Activated T-cell treated with anti-CD3 and anti-CD28 coated beads for 48 hours (primary cell): ENCODE measurements at places on chromosomes 6 and 20.

GRCh38 chr20:2564406-2564805 lies 28.0 kb downstream of the TMC2 start:
- no peak for DNase-seq

DNA sequence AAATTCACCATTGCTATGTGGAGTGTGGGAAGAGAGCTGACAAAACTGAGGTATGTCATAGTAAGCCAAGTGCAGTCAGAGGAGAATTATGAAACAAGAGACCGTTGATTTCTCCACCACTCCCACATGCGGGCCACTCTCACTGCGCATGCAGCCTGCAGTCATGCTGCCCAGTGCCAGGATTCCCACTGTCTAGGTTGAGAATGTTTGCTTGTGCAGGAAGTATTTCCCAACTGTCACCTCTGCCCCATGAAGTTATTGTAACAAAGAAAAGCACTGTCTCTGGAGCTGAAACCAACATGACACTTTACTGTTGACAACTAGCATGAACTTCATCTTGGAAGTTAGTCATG lies 18.7 kb upstream of the SFT2D1 start:
- no peak for DNase-seq

DNA sequence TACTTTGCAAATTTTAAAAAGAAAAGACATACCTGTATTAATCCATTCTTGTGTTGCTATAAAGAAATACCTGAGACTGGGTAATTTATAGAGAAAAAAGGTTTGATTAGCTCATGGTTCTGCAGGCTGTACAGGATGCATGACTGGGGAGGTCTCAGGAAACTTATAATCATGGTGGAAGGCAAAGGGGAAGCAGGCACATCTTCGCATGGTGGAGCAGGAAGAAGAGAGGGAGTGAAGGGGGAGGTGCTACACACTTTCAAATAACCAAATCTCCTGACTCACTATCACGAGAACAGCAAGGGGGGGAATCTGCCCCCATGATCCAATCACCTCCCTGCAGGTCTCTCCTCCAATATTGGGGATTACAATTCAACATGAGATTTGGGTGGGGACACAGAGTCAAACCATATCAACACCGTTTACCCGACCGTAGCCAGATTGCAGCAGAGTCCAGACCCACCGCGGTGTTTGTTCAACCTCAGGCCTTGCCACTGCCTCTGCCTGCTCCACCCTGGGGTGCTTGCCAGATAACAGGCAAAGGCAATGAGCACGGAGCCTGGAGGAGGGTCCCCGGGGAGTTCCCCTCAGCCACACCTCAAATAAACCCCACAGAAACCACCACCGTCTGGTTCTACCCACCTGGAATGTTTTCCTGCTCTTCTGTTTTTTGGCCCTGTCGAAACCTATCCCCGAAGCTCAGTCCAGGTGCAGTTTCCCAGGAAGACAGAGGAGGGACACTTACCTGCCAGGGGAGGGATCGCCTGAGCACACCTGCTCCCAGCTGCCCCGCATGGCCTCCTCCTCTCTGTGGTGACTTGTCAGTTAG lies 142.2 kb upstream of the AFDN start:
- no peak for DNase-seq

DNA sequence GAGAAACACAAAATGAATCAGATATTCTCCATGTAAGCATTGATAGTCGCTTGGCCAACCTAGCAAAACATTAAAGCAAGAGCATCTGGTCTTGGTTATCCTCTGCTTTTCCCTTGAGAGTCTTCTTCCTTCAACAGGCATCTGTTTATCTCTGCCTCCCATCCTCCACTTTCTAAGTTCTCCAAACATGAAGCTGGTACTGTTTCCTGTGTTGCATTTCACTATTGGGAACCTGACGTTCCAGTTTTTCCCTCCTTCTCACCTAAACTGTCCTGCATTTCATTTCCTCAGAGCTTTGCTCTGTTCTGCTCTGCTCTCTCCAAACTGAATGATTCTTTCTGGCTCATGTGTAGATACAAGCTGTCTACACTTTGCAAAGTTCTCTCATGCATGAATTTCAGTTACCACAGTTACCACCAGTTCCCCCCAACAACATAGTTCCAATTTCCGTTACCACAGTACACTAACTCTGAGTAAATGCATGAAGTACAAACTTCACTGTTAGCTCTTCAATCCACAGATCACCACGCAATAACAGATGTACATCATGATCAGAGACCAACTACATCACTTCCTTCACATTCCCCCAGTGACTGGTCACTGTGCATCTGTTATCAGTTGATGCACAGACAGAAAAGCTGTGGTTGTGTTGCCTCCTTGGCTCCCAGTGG lies 86.7 kb upstream of the F13A1 start:
- DNase-seq = no peak

DNA sequence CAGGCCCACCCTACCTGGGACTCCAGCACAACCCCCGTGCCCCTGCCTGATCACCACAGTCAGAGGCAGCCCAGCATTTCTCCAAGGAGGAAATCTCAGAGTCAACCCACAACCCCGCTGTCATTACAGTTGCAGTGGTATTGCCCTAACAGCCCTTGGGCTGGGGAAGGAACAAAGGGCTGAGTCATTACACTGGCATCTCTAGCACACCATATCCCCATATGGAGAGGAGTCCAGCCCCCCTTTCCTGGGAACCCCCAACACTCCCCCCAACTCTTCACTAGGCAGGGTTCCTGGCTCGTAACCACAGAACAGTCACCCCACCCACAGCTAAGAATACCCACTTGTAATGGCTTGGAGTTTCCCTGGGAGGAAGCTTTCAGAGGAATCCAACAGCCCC lies 149.4 kb upstream of the OGFRL1 start:
- no peak for DNase-seq

DNA sequence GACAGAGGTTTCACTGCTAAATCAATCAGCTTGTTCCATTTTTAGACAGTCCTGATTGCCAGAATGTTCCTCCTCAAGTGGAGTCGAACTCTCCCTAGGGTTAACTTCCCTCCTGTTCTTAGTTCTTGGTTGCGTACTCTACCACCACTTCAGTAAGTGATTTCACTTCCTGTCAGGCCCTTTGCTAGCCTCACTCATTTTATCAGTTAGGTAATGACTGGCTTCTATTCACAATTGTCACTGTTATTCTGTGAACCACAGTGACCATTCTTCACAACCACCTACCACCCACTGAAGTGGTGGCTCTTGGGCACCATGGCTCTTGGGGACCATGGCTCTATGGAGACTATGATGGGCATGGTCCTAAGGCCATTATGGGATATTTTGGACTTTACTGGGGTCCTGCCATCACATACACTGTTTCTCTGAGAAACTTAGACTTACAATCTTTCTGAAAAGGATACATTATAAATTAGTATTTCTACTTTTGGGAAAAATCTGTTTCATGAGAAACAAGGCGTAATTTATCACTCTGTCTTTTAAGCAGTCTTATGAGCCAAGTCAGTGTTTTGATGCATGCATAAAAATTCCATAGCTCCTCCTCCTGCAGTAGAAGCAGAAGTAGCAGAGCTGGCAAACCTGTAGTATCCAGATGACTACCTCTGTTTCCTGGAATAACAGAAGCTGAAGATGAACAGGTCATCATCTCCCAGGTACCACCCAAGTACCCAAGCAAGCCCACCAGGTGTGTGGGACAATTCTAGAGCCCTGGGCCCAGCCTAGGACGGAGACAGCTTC lies 66.3 kb downstream of the ATXN1 start:
- DNase-seq = no peak

GRCh38 chr20:4950841-4951240 lies 50.5 kb downstream of the SLC23A2 start:
- no peak for DNase-seq

- DNase-seq = no peak
Observed at GRCh38 chr6:28634761-28635546, 109.3 kb downstream of the GPX5 start.

DNA sequence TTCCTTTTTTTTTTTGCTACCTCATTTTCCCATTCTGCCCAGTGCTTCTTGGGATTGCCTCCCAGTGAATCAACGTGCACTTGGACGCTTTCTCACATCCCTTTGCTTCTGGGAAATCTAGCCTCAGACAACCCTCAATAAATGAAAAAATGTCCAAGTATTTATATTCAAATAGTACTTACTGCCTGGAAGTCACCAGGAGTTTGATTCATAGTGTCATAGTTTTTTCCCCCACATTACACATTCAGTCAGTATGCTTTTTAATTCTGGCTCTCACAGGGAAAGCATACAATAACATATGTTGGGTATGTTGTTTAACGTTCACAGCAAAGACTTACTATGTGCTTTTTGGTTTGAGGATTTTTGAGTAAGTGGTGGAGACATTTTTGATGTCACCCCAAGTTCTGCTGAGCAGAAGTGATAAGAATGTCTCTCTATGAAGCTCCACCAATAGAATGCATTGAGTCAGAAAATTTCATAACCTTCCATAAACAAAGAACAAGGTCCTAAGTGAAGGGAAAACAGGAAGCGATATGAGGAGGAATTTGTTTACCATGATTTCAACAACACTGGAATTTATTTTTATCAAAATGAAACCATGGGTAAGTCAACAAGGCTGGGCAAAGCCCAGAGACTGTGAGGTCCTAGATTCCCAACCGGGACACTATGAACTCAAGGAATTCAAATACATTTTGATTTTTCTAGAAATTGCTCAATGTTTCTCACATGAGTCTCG lies 301.2 kb upstream of the BMP2 start:
- no peak for DNase-seq

DNA sequence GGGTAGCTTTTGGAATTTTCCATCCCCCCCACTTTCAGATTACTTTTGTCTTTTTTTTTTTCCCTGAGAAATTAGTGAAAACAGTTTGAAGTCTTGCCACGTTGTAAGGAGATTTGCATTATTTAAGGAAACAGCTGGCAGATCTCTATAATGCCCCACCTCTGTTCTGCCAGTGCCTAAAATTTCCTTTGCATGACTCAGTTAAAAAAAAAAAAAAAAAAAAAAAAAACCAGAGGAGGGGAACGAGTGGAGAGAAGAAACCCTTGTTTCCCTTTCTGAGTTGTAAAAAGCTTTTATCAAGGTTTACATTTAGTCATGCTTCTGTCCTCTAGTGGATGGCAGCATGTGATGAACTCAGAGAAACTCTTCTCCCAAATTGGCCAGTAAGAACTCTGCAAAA lies 33.5 kb downstream of the CARMIL1 start:
- no peak for DNase-seq

GRCh38 chr6:2021713-2022125 lies 223.7 kb downstream of the GMDS start:
- DNase-seq = no peak

GRCh38 chr6:168095716-168096250 lies 16.8 kb upstream of the FRMD1 start:
- no peak for DNase-seq

DNA sequence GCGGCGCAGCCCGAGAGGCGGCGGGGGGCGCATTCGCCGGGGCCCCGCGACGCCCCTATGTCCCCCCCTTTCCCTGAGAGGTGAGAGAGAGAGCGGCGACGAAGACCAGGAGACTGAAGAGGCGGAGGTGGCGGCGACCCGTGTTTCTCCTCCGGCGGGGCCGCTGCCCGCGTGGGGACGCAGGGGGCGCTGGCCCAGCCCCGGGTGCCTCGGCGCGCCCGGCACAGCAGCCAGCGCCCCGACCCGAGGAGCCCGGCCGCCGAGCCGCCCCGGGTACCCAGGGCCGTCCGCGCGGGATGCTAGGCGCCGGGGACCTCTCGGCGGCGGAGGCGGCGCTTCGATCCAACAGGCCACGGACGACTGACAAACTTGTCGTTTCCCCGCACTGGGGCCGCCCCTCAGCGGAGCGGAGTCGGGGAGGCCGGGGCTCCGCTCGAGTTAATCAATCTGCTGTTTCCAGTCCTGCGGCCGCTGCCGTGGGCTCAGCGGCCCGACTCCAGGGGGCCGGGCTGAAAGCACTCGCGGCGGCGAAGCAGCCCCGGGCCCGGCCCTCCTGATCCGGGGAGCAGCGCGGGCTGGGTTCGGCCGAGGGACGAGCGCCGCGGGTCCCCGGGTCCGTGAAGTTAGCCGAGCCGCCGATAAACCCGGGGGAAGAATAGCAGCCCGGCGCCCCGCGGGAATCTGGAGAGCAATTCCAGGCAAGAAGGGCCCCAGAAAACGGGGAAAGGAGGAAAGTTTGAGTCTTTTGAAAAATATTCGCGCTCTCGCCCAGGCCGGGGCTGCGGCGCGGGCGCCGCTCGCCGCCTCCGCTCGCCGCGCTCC lies 631 bp downstream of the MDGA1 start:
- DNase-seq = peak; percentile 34

GRCh38 chr6:131317516-131317915 lies 182.2 kb downstream of the AKAP7 start:
- no peak for DNase-seq

GRCh38 chr6:157521362-157522335 lies 140.7 kb downstream of the ZDHHC14 start:
- DNase-seq = no peak

- no peak for DNase-seq
Observed at GRCh38 chr20:10447028-10447427, 11.9 kb downstream of the SLX4IP start.

- DNase-seq = no peak
Observed at GRCh38 chr6:137434640-137435039, 59.6 kb downstream of the OLIG3 start.

DNA sequence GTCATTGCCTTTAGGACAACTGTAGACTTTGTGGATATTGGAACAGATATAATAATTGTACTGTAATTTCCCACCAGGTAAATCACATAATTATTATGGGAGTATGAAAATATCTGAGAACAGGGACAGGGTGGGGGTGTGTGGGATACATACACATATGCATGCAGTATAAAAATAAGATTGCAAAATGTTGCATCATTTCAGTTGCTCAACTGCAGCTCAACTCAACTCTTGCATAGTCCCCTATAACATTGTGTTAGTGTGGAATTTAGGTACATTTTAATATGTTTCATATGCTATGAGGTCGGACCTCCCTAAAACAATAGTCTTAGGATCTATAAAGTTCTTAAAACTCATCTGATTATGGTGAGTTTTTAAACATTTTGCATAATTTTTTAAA lies 275.0 kb upstream of the FLRT3 start:
- no peak for DNase-seq

DNA sequence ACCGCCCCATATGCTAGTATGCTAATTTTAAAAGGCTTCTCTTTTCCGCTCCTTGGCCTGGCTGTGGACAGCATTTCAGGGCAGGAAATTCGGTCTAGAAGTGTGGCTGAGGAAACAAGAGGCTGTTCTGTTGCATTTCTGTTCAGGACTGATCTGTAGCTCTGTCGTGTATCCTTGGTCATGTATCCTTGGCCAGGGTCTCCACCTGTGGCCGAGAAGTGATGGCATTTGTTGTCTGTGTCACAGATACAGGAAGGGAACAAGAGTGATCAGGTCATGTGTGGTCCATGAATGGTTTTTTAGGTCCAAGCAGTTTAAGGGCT lies 300.5 kb upstream of the SUPT3H start:
- no peak for DNase-seq

GRCh38 chr20:1440024-1440423 lies 26.6 kb downstream of the NSFL1C start:
- DNase-seq = no peak

- DNase-seq = no peak
Observed at GRCh38 chr20:22352019-22352418, 232.4 kb downstream of the FOXA2 start.

DNA sequence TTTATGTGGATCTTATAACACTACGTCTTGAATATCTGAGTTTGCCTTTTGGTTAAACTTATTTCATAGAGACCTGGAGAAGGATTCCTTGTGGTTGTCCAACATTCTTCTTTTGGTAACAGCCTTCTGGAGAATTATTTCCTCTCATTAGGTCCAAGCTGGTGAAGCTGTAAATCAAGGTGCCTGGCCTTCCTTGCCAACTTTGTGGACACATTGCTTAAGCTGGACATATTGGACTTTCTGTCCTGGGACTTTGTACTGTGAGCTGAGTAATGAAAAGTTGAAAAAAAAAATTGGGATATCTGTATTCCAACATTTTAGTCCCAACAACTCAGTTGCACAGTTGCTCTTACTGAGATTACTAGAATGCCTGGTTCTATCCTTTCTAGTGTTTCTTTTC lies 186.2 kb downstream of the HAO1 start:
- DNase-seq = no peak
